ENCODE measurements at places on chromosomes 7 and 10. TPM values are rescaled to one million over a fixed set of nuclear protein-coding genes. Genes with fewer than 3 reads are reported as not detected.

Gene DLX6
- 0.08 TPM for polyA plus RNA-seq

DNA sequence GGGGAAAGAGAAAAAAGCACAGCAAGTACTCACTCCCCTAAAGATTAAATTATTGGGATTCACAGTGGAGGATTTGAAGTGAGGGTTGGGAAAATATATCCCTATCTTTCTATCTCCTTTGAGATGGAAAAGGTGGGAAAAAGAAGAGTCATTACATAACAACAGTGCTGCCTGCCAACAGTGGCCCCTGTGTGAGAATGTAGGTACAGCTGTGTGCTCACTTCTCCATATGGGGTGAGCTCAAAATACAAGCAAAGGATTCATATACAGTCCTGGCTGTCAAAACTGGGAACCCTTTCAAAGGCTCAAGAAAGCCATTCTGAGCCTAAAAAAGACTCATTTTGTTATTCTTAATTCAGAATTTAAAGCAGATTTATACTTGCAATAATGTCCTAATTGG lies 458.5 kb downstream of the GPAM start:
- no peak for DNase-seq

Gene PTPN12
- polyA plus RNA-seq: 50.2 TPM

GRCh38 chr7:121385056-121385799 lies 10.9 kb downstream of the FAM3C start:
- DNase-seq: no peak

DNA sequence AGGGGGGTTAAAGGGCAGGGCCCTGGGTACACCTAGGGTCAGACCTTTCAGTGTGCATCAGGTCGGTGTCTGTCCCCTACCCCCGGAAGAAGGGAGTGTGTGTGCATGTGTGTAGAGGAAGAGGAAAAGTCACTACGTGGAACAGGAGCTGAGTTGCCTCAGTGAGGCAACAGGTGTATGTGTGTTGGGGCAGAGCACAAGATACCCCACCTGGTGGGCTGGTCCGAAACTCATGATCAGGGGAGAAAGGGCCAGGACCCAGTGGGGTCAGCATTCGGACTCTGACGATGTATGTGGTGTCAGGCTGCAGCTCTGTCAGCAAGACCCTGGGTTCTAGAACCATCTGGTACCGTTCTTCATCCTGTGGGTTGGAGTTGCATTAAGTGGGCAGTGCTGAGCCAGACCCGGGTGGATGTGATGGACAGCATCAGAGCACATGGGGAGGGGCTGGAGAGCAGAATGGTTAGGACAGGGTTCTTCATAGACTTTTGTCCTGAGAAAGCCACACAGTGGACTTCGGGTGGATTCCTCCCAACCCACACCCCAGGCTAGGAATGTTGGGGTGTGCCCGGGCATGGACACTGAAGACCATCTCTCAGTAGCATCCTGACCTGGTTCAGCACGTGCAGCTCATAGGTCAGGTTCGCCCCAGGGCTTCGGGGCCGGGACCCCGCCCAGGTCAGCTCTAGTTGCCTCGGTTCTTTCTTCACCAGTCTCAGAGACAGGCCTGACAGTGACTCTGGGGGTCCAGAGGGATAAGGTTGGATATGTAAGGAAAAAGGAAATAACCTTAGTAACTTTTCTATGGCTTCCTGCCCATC lies 10.7 kb downstream of the EPHA1 start:
- no peak for DNase-seq

GRCh38 chr7:122727759-122728158 lies 25.0 kb upstream of the RNF148 start:
- DNase-seq: no peak

Gene NUTM2D
- 8.8 TPM for polyA plus RNA-seq

DNA sequence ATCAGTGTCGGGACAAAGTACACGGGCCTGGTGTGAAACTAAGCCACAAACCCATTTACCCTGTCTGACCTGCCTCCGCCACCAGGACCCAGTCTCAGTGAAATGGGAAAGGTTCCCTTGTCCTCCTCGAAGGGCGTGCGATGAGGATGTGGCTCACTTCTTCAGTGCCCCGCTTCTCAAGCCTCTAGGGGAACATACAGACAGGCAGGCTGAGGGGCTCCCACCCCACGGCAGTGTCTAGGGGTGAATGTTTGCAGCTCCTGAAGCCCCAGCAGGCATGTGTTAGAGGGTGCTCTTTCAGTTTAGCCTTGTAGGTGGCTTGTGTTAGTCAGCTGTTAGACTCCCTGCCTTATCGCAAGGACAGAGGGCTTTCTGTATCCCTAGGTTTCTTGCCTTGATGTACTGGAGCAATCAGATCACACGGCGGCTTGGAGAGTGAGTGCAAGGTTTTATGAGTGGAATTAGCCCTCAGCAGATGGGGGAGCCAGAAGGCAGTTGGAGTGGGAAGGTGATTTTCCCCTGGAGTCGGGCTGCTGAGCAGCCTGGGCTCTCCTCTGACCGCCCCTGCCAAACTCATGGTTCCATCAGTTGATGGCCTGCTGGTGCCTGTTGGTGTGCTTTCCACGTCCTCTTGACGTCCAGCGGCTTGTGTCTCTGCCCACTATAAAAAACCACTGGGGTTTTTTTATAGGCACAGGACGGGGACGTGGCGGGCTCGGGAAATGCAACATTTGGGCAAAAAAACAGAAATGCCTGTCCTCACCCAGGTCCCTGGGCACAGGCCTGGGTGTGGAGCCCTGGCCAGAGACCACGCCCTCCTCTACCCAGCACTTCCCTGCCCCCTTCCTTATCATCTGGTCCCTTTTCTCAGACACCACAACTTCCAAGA lies 759 bp downstream of the NUDT1 start:
- DNase-seq: no peak

DNA sequence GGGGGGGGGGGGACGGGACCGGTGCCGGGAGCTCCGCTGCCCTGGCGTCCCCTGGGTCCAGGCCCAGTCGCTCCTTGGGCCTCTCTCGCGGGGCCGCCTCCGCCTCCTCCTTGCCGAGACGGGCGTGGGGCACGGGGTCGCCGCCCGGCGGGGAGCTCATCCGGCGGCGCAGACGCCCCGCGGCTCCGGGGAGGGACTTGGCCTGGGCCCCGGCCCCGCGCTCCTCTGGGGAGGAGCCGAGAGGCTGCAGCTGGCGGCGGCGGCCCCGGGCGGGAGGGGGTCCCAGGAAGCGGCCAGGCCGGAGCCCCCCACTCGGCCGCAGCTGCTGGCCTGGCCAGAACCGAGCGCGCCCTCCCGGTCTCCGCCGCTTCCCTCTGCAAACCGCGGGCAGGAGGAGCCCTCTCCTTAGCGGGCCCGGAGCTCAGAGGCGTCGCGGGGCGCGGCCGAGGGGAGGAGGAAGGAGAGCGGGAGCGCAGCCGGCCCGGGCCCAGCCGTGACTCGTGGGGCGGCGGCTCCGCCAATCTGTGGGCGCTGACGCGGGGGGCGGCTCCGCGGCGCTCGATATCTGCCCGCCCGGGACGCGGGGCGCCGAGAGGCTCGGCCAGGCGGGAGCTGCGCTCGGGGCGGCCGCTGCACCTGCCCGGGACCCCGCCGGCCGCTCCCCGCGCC lies at the start of gene FAM20C:
TSS of gene FAM20C (plus strand) at position 591 of the 669 bp plus-strand sequence. CDS start 629 bp downstream, outside the sequence.
- DNase-seq: peak; percentile 96

GRCh38 chr7:145378197-145378596 lies 542.3 kb upstream of the TPK1 start:
- no peak for DNase-seq
